ENCODE measurements at places on chromosomes 6 and 20. TPM values are rescaled to one million over a fixed set of nuclear protein-coding genes. Genes with fewer than 3 reads are reported as not detected.

DNA sequence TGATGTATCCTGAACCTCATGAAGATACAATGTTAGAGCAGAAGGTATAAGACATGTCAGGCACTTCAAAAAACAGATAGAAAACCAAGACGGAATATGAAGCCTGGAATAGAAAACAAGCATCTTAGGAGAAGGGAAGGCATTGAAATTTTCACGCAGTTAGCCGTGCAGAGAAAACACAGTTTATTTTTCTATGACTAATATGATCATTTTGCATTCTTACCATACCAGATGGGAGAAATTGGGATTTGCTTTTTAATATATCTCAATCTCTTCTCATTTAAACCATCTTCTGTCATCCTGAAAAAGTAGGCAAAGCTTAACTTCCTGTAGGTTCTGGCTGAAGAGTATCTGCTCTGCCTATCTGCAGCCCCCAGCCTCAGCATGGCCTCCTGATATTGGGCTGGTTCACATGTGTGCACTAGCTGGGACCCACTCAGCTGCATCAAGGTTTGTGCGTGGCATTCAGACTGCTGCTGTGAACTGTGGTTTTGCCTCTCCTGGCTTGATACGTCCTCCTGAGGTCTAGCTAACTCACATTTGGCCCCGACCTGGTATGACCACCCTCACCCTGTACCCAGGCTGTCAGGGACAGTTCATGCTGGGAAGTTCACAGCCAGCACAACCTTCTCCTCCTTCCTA is 392.5 kb upstream of the SASH1 start:
- no peak for DNase-seq

DNA sequence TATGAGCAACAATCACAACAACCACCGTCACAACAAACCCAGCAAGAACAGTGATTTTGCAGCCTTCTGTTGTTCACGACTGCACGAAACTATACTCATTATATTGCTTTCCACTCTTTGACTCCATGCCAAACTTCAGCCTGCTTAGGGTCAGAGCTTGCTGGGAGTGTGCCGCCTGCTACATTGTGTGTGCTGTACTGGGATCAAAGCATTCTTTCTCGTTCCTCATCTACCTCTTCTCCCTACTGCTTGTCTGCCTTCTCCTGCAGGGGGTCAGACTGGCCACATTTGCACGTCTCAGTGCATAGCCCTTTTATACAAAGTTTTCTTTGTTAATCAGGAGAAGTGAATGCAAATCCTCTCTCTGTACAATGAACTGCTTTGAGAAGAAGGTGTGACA is 401.6 kb upstream of the CITED2 start:
- DNase-seq = no peak

- no peak for DNase-seq
Observed at GRCh38 chr20:32487381-32487780, 97.8 kb downstream of the NOL4L start.

- DNase-seq = no peak
Observed at GRCh38 chr6:37868447-37868825, 48.9 kb downstream of the ZFAND3 start.

DNA sequence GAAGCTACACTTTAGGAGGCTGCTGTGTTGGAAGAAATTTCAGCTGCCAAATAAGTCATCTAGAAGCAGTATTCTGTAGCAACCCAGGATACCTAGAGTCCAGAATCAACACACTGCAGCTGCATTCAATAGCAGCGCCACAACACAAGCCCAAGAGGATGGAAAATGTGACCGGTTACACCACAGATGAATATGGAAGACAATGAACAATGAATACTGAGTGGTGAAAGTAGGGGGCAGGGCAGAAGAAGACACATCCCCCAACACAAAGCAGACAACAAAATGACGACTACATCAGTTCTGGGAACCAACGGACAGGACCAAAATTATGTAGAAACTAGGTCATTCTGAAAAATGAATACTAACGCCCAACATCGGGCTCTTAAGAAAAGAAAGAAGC is 38.2 kb downstream of the KIF6 start:
- no peak for DNase-seq

DNA sequence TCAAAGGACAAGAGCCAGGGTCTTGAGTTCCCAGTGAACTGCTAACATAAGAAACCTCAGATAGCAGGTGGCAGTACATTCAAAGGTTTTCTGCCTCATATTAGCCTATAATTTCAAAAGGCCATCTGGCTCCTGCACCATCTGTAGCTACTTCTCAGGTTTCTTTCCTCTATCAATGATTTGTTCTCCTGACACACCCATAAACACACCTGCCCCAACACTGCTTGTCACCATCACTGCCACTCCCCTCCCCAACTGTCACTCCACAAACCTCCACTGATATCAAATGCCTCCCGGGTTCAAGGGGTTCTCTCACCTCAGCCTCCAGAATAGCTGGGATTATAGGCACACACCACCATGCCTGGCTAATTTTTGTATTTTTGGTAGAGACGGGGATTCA is 152.7 kb upstream of the SLC22A16 start:
- DNase-seq = no peak

- DNase-seq = no peak
Observed at GRCh38 chr6:166050559-166050958, 117.1 kb downstream of the TBXT start.

- DNase-seq = no peak
Observed at GRCh38 chr20:21075471-21075870, 30.7 kb downstream of the LINC00237 start.

DNA sequence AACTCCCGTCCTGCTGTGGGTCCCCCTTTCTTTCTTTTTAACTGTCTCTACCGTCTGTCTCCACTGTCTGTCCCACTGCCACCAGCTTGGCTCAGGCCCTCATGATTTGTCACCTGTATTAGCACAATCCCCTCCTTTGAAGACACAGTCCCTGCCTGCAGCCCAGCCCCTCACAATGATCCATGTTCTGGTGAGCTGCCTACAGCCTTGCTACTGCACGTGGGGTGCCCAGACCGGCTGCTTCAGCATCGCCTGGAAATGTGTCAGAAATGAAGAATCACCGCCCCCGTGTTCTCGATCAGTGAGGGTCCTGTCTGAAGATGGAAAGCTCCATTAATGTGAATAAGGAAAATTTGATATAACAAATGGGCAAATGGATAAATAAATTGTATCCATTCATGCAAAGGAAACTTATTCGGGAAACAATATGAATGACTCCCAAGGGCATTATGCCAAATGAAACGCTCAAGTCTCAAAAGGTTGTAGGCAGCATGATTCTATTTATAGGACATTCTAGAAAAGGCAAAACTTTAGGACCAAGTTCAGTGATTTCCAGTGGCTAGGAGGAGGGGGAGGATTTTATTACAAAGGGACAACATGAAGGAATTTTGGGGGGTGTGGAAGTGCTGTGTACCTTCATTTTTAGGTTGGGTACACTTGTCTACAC is 59.4 kb upstream of the CD83 start:
- no peak for DNase-seq

GRCh38 chr20:63249891-63250290 is 4.4 kb downstream of the NKAIN4 start:
- DNase-seq = no peak

GRCh38 chr6:19410481-19410880 is 426.7 kb upstream of the ID4 start:
- DNase-seq = peak; percentile 60

- DNase-seq = no peak
Observed at GRCh38 chr6:112225691-112226090, 28.7 kb downstream of the LAMA4 start.

DNA sequence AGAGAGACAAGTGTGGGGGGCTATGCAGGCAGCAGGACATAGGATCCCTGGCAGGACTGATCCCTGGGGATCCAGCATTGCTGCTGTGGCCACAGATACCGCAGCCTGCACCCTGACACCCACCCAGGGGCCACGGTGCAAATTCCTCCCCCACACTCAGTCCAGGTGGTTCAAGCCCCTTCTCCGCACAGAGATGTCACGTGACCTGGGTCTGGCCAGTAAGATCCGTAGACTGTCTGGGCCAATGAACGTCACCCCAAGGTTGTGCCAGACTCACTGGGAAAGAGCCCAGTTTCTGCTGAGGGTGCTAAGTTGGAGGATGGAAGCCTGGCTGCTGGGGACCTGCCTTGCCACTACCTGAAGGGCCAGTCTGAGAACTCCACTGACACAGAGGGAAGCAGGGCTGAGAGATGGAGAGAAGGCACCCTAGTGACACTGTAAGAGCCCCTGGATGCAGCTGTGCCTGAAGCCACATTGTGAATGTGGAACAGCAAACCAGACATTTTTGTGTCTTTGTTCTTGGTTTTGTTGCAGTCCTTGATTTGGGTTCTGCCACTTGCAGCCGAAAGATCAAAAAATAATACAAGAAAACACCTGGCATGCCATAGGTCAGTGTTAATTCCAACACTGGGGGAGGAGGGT is 228.6 kb downstream of the PREX1 start:
- no peak for DNase-seq

GRCh38 chr6:106103728-106104109 is 17.6 kb downstream of the PRDM1 start:
- no peak for DNase-seq

DNA sequence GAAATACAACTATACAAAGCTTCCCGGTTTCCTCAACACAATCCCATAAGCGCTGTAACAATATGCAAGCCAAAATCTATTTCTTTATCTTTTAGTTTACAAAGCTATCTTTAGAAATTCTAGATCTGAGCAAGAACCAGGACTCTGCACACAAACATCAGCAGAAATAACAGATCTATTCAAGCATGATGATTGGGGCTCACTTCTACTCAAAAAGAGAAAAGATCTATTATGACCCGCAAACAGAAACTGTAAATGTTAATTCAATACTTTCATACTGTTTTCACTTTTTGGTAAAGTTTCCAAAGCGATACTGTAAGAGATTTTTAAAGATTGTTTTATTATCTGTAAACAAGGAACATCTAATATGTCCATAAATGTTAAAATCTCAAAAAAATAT is 86.6 kb downstream of the SESN1 start:
- DNase-seq = no peak

DNA sequence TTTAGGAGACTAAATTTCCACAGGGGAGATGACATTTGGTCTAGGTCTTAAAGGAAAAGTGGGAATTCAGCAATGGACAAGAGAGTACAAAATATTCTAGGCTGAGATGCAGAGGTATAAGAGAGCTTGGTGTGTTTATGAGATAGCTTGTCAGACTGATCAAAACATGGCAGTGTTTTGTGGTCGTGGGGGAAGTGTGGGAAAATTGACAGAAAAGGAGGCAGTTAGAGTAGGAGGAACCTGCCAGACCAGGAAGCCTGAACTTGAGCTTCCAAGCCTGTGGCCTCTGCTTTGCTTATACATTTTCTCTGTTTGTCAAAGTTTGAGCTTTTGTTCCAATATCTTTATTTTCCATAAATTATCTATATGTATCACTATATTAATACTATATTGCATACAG is 69.5 kb upstream of the MAP3K7 start:
- DNase-seq = no peak

DNA sequence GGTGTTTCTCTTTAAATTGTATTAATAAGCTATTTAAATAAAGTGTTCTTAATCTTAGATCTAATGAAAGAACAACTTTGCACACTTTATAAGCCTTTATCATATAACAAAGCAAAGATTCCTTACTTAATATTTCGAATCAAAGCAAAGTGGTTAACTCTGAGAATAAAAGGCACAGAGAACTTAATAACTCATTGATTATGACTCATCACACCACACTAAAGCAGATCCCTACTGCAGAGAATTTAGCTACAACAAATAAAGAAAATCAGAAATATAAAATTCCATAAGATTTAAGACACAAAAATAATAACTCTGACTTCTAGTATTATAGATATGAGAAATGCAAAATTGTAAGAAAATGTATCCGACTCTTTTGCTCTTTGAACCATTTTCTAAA is 135.6 kb upstream of the RUNX2 start:
- no peak for DNase-seq

- DNase-seq = no peak
Observed at GRCh38 chr6:164378330-164378729, 931.1 kb downstream of the C6orf118 start.

DNA sequence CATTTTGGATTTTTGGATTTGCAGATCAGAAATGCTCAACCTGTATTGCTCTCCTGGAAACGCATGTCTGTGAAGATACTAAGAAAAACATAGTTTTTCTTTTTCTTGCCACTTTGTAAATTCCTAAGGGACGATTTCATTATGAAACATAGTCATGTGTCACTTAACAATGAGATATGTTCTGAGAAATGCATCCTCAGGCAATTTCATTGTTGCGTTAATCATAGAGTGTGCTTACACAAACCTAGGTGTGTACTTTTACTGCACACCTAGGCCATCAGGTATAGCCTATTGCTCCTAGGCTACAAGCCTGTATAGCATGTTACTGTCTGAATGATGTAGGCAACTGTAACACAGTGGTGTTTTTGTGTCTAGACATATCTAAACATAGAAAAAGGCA is 13.4 kb upstream of the THEMIS start:
- no peak for DNase-seq

DNA sequence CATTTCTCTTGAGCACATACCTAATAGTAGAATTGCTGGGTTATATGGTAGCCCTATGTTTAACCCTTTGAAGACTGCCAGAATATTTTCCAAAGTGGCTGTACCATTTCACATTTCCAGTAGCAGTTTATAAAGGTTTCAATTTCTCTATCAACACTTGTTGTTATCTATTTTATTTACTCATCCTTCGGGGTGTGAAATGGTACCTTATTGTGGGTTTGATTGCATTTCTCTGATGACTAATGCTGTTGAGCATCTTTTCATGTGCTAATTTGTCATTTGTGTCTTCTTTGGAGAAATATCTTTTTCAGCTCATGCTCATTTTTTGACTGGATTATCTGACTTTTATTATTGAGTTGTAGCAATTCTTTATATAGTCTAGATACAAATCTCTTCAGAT is 5.4 kb downstream of the ENPP4 start:
- no peak for DNase-seq

- peak; percentile 66 for DNase-seq
Observed at GRCh38 chr6:28673787-28674671, 148.3 kb downstream of the GPX5 start.

DNA sequence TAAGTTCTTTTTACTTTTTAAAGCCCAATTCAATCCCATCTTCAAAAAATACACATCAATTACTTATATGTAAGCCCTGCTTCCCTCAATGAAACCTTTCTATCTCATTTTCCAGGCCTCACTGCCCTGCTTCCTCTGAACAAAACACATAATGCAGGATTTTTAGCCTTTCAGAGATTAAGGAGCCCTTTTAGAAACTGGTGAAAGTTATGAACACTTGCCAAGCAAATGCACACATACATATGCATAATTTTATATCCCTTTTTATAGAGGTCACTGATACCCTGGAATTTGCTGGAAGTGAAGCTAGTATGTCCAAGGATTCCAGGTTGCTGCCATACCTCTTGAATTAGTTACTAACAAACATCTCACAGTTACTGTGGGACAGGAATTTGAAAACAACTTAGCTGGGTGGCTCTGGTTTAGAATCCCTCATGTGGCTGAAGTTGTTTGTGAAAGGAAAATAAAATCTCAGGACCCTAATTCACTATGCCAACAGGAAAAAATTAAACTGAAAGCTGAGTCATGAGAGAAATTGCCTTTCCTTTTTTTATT is 75.8 kb downstream of the UBE3D start:
- peak; percentile 54 for DNase-seq

OVOL2 gene
- total RNA-seq = not detected

TXNDC5 gene
- 432 TPM for total RNA-seq

IMPG1 gene
- total RNA-seq = 1.2 TPM

LY86 gene
- total RNA-seq = 2.2 TPM

BYSL gene
- total RNA-seq = 5.3 TPM

CALHM6 gene
- total RNA-seq = 25.5 TPM

TRIM31 gene
- 1.7 TPM for total RNA-seq

FAM229B gene
- total RNA-seq = 9.4 TPM

PRDM1 gene
- total RNA-seq = 7.9 TPM

HLA-DRB1 gene
- total RNA-seq = 25.5 TPM

DUSP15 gene
- total RNA-seq = 6.0 TPM

TINAG gene
- total RNA-seq = 0.24 TPM
